NCI-H2171 treated with DMSO at 0.1 percent for 48 hours (cell line): ENCODE measurements at places on chromosomes 1 and 21.
A peak's percentile ranks its signal among the peaks of the same experiment; 100 is the strongest.

GRCh38 chr1:78043436-78043835 lies 2.3 kb upstream of the GIPC2 start:
- DNase-seq: no peak

GRCh38 chr1:201769966-201770365 lies 59.0 kb upstream of the IPO9 start:
- no peak for DNase-seq

GRCh38 chr1:57423656-57424211 lies at the start of gene DAB1:
Gene DAB1, minus strand, starts transcription at chr1:57424060. Its CDS starts 133,030 bp downstream, at chr1:57291030.
- DNase-seq: peak; percentile 38

- DNase-seq: no peak
These were observed 519 bp upstream of the IQCC start for GRCh38 chr1:32204943-32205361.

GRCh38 chr1:13588946-13589796 lies 5.5 kb downstream of the PDPN start:
- DNase-seq: no peak

DNA sequence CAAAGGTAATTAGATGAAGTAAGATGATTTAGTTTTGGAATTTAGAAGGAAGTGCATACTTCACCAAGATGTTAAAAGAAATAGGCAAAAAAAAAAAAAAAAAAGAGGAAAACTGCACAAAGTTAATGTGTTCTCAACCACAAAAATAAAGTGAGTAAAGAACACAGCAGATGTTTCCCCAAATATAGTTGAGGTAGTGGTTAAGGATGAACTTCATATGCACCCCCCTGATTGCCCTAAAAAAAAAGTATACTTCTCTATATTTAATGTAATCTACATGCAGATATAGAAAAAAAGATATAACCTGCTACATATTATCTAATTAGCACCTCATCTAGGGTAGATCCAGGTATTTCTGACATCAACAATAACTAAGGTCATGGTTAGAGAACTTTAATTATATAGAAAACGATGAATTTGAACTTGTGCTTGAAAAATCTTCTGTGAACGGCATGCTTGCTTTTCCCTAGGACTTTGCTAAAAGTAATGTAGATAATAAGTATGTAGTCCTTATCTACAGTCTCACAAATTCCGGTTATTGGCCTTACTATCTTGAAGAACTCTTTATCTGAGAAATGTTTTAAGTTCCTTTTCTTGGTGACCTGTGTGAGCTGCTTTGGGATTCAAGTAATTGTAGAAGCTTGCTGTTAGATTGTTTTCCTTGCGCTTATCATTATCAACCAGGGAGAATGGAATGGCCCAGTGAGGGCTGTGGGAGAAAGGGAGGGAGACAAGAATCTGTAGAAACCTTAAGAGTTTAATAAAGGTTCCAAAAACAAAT lies 70.1 kb upstream of the LRRC7 start:
- no peak for DNase-seq

- DNase-seq: no peak
These were observed 32.8 kb downstream of the DLGAP3 start for GRCh38 chr1:34896612-34897011.

GRCh38 chr1:9384128-9384527 lies 91.4 kb downstream of the SPSB1 start:
- DNase-seq: no peak

- DNase-seq: no peak
These were observed 43.0 kb downstream of the KDM1A start for GRCh38 chr1:23062271-23062670.

- peak; percentile 68 for DNase-seq
These were observed at the start of gene ARID4B for GRCh38 chr1:235327559-235328270. Gene ARID4B, minus strand, starts transcription at chr1:235328179. Its CDS starts 1,260 bp downstream, at chr1:235326919.

- DNase-seq: no peak
These were observed 506.2 kb downstream of the PLPP3 start for GRCh38 chr1:56073206-56073605.

DNA sequence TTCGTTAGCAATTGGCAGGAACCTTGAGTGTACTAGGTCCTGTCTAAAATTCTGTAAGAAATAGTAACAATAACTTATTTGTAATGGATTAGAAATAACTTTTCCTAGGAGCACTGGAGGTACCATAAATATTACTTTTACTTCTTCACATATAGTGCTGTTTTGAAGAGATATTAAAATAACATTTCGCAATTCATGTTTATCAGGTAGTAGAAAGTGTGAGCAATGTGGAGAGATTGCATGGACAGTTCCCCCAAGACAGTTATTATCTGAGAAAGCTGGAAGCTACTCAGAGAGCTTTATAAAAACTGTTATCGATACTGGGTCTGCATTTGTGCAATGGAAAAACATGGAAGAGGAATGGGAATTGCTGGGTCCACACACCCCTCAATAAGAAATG lies 128.5 kb upstream of the KIF26B start:
- no peak for DNase-seq

- no peak for DNase-seq
These were observed 1.4 kb upstream of the TNR start for GRCh38 chr1:175744833-175745232.

DNA sequence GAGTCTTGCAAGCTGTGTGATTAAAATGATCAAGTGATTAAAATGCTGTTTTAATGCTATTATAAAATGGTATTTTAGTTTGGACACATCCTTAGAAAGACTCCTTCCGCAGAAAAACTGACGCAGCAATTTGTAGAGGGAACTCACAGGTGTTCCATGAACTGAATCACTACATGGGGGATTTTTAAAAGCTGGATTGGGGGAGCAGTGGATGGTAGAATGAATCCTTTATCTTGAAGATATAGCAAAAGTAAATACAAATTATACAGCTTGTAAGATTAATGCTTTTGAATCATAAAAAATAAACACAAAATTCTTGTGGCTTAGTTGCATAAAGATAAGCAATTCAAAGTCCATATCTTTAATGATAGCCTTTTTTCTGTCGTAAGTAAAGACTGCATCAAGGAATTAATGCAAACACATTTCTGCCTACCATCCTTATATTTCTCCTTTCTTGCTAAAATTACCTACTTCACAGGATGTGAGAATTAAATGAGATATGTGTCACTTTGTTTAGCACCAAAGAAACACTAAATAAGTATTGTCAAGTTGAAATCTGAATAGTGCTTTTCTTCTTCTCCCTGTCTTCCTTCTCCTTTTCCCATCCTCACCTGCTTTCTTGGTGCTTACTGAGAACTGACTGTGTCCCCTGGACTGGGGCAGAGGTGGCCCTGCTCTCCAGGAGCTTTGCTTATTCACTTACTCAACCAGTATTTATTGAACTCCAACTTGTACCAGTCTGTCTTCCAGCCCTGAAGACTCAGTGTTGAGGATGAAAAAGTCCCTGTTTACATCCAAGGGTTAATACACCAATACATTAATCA lies 61.5 kb upstream of the F3 start:
- no peak for DNase-seq

DNA sequence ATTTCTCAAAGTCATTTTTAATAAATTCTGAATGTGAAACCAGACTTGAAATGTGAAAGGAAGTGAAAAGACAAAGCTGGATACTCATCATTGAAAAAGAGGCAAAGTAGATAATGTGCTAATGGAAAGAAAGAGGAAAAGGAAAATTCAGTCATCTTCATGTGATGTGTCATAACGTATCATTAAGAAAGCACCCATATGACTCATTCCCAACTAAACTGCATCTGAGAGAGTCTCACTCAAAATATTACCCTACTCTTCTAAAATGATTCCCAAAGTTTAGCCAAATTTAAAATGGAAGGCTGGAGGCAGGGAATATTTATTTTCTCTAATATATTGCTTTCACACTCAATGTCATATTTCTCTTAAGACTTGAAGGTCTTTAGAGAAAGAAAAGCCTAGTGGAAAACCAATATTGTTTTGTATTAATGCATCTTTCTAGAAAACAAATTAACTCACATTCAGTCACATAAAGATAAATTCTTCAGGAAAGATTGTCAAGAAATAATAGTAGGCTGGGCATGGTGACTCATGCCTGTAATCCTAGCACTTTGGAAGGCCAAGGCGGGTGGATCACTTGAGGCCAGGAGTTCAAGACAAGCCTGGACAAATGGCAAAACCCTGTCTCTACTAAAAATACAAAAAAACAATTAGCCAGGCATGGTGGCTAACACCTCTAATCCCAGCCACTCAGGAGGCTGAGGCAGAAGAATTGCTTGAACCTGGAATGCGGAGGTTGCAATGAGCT lies 129.9 kb downstream of the SLC30A10 start:
- no peak for DNase-seq

DNA sequence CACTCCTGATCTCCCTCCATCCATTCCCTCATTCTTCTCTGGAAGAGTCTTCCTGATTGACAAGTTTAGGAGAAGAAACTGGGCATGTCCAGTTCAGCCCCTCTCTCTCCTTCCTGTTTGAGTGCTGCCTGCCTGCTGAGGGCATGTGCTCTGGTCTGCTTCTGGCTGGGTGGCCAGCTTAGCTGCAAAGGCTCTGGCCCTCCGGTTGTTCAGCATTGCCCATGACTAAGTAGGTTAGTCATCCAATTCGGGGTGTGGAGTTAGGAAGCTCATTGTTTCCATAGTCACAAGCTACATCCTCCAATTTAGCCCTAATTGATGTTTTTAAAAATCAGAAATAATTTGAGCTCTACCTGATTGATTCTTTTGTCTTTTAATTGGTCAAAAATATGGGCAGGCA lies 25.6 kb upstream of the PLA2G2E start:
- DNase-seq: no peak

- peak; percentile 78 for DNase-seq
These were observed 187.9 kb downstream of the VAV3 start for GRCh38 chr1:107776900-107777663.

- DNase-seq: no peak
These were observed 74.3 kb upstream of the RAB4A start for GRCh38 chr1:229196404-229197264.

DNA sequence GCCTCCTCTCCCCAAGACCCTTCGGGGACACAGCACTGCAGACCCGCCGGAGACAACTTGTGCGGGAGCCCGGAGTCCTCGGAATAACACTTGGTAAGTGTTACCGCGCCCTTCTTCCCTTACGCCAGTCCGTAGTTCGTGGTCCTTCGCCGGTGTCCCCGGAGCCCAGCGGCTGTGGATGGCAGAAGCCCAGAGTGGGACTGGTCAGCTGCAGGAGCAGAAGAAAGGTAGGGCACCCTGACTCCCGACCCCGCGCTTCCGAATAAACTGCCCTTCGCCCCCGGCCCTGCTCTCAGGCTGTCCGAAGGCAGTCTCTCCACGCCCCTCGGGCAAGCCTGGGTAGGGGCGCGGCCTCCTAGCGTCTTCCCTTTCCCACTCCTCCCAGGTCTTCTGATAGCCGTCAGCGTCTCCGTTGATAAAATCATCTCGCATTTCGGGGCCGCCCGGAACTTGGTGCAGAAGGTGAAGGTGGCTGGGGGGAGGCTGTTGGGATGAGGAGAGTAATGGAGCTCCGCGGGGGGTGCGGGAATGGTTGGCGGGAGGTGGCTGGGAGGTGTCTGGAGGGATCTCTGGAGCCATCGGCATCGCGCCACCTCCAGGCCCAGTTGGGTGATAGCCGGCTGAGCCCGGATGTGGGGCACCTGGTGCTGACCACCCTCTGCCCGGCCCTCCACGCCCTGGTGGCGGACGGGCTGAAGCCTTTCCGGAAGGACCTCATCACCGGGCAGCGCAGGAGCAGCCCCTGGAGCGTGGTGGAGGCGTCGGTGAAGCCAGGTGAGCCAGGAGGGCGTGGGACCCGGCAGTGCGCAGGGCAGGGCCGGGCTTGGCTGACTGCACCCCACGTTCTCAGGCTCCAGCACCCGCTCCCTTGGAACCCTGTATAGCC lies 4.3 kb downstream of the RUSC1 start:
- DNase-seq: peak; percentile 36

GRCh38 chr1:47415728-47416318 lies at the start of gene FOXE3:
Gene FOXE3, plus strand, starts transcription at chr1:47416285. Its CDS starts 31 bp downstream, at chr1:47416316.
- no peak for DNase-seq

- no peak for DNase-seq
These were observed 55.5 kb upstream of the EDN2 start for GRCh38 chr1:41539999-41540398.

- peak; percentile 5 for DNase-seq
These were observed 771 bp downstream of the ABCD3 start for GRCh38 chr1:94418664-94419655.

DNA sequence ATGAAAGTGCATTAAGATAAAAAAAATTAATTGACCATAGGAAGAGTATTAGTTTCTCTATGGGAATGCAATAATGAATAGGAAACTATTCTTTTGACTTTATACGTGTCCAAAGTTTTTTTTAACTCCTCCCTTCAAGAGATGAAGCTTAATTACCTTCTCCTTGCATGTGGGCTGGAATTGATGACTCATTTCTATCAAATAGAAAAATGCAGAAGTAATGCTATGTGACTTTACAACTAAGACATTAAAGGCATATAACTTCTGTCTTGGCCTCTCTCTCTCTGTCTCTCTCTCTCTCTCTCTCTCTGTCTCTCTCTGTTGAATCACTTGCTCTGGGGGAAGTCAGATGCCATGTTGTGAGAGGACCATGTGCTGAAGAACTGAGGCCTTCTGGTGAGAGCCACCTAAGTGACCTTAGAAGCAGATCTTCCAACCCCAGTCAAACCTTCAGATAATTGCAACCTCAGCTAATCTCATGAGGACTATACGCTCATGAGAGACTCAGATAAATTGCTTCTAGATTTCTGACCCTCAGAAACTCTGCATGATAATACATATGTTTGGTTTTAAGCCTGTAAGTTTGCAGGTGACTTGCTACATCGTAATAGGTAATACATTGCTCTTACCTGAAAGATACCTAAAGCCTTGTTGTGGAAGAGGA lies 414.2 kb downstream of the KCNT2 start:
- no peak for DNase-seq

DNA sequence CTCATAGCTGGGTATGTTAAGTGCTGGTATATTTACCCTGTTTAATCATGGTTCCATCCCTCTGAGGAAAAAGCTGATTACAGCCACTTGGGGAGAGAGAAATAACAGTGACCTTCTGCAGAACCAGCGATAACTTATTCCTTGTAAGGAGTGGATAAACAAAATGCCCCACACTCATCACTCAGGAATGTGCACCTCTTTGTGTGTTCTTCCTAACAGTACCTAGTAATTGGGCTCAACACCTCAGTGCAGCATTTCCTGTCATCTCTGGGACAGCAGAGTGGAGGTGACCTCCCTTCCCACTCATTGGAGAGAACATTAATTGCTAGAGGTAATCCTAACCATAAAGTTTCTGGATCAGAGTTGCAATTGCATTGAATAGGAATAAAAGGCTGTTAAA lies 112.5 kb upstream of the F3 start:
- no peak for DNase-seq

- DNase-seq: no peak
These were observed 6.9 kb downstream of the CTTNBP2NL start for GRCh38 chr1:112402682-112403643.

DNA sequence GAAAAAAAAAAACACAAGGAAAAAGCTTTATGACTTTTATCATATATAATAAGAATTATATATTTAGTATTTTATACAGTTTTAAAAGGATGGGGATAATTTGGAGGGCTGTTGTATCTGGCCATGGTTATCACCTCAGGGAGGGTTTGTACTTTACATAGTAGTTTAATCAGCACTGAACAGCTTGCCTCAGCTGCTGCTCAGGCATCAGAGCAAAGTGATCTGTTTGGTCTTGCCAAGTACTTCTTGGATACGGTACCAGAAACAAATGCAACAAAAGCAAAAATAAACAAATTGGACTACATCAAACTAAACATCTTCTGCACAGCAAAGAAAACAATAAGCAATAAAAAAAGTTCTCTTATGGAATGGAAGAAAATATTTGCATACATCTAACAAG lies 2.6 kb upstream of the SPTA1 start:
- no peak for DNase-seq

GRCh38 chr1:26541431-26541815 lies 11.9 kb downstream of the RPS6KA1 start:
- no peak for DNase-seq
